ENCODE measurements at places on chromosomes 2 and 18. TPM values are rescaled to one million over a fixed set of nuclear protein-coding genes. Genes with fewer than 3 reads are reported as not detected.

- DNase-seq = no peak
These were observed 3.6 kb upstream of the SH2D6 start for GRCh38 chr2:85414761-85415553.

The MOGAT1 gene
- not detected for total RNA-seq

GRCh38 chr18:76405280-76405679, 89.8 kb downstream of the ZNF516 start:
- DNase-seq = no peak

DNA sequence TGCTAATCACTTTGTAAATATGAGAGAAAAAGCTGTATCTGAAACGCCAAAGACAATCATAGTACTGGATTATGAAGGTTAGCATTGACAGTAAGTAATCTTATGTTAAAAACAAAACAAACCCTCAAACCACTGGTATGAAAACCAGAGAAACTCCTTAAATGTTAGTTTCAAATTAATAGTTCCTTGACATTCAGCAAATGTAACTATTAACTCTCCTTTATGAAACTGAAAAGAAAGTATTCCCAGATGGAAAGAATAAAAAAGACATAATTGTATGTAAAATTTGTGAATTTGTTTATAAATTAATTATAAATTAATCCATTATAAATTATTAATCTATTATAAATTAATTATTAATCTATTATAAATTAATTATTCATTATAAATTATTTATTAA, 12.3 kb downstream of the FASTKD1 start:
- DNase-seq = no peak

GRCh38 chr2:75525434-75526310, 35.1 kb downstream of the EVA1A start:
- no peak for DNase-seq
